ENCODE measurements at places on chromosomes 12 and 14. TPM values are rescaled to one million over a fixed set of nuclear protein-coding genes. Genes with fewer than 3 reads are reported as not detected.

DNA sequence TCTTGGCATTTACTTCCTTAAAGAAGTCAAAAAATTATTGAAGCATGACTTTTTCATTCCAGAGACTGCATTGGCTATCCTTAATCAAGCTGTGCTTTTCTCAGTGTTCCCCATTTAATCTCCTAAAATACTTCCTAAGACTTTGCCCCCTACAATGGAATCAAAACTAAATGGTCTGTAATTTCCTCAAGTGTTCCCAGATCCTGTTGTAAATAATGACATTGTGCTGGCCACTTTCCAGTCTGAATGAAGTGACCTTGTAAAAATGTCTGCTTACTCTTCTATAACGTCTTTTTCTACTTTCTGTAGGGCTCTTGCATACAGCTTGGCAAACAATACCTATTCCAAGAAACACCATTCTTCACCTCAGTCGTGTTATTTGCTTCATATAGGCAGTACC is 45.3 kb upstream of the MBIP start:
- no peak overlapping the region for H3K4me3 ChIP-seq
- DNase-seq, result no peak
- peaks cover 7% of the 10 kb centered on the region for H3K27me3 ChIP-seq
- H3K4me1 ChIP-seq, result no peaks in the 10 kb centered on the region
- H3K27ac ChIP-seq, result no peak overlapping the region

- H3K4me3 ChIP-seq, result no peak overlapping the region
- peak; percentile 65 for DNase-seq
- H3K27ac ChIP-seq, result peak overlapping the region; percentile 8
- H3K4me1 ChIP-seq, result peaks cover 18% of the 10 kb centered on the region
- H3K36me3 ChIP-seq, result peaks cover 5% of the 10 kb centered on the region
Observed at GRCh38 chr12:49580572-49581535, 12.9 kb upstream of the MCRS1 start.

- H3K36me3 ChIP-seq, result no peaks in the 10 kb centered on the region
- no peaks in the 10 kb centered on the region for H3K4me1 ChIP-seq
- no peaks in the 10 kb centered on the region for H3K27me3 ChIP-seq
- no peak overlapping the region for H3K27ac ChIP-seq
Observed at GRCh38 chr12:40378691-40379090, 153.9 kb downstream of the LRRK2 start.

Gene KRT85
- total RNA-seq, result not detected

- no peak for DNase-seq
- no peaks in the 10 kb centered on the region for H3K36me3 ChIP-seq
- H3K4me1 ChIP-seq, result no peaks in the 10 kb centered on the region
Observed at GRCh38 chr12:18443768-18444437, 182.6 kb downstream of the PIK3C2G start.

GRCh38 chr12:105927564-105927963 is 211.2 kb downstream of the NUAK1 start:
- no peaks in the 10 kb centered on the region for H3K27me3 ChIP-seq
- H3K4me3 ChIP-seq, result no peak overlapping the region
- no peak overlapping the region for H3K27ac ChIP-seq
- no peaks in the 10 kb centered on the region for H3K4me1 ChIP-seq

Gene CDC42BPB
- 7.4 TPM for total RNA-seq

Gene PMEL
- 1.5 TPM for total RNA-seq

Gene ITGA5
- total RNA-seq, result 34.9 TPM

DNA sequence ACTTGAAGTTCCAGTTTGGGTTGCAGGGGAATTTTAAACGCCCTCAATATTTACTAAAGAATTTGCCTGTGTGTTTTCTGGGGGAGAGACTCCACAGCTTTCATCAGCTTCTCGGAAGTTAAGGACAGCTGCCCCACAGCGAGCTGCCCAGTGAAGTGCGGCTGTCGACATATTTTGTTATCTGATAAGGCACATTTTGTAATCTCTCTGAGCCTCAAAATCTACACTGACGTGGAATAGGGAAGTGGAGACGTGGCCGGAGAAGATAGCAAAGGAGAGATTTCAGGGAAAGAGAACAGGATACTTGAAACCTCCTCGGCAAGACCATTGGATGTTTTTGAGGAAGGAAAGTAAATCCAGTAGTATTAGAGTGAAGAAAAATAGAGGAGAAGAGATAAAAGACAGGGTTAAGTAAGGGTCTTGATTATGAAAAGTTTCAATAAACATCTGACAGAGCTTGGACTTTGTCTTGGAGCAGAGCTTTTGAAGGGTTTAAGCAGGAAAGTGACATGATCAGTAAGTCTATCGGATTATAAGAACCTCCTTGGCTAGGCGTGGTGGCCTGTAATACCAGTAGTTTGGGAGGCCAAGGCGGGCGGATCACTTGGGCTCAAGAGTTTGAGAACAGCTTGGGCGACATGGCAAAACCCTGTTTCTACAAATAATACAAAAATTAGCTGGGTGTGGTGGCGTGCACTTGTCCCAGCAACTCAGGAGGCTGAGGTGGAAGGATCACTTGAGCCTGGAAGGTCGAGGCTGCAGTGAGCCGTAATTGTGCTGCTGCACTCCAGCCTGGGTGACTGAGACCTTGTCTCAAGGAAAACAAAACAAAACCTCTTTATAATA is 1.1 kb downstream of the POLR3B start:
- no peak for DNase-seq
- H3K27me3 ChIP-seq, result no peaks in the 10 kb centered on the region
- H3K27ac ChIP-seq, result peak overlapping the region; percentile 92
- peaks cover 11% of the 10 kb centered on the region for H3K36me3 ChIP-seq

- no peak overlapping the region for H3K27ac ChIP-seq
- H3K4me1 ChIP-seq, result no peaks in the 10 kb centered on the region
Observed at GRCh38 chr12:69991690-69992288, 166.8 kb downstream of the MYRFL start.

Gene TESPA1
- 74.8 TPM for total RNA-seq

GRCh38 chr14:53016491-53016890 is 65.6 kb upstream of the FERMT2 start:
- no peaks in the 10 kb centered on the region for H3K4me1 ChIP-seq
- H3K36me3 ChIP-seq, result no peaks in the 10 kb centered on the region
- no peak overlapping the region for H3K4me3 ChIP-seq

Gene LPAR5
- 4.8 TPM for total RNA-seq

DNA sequence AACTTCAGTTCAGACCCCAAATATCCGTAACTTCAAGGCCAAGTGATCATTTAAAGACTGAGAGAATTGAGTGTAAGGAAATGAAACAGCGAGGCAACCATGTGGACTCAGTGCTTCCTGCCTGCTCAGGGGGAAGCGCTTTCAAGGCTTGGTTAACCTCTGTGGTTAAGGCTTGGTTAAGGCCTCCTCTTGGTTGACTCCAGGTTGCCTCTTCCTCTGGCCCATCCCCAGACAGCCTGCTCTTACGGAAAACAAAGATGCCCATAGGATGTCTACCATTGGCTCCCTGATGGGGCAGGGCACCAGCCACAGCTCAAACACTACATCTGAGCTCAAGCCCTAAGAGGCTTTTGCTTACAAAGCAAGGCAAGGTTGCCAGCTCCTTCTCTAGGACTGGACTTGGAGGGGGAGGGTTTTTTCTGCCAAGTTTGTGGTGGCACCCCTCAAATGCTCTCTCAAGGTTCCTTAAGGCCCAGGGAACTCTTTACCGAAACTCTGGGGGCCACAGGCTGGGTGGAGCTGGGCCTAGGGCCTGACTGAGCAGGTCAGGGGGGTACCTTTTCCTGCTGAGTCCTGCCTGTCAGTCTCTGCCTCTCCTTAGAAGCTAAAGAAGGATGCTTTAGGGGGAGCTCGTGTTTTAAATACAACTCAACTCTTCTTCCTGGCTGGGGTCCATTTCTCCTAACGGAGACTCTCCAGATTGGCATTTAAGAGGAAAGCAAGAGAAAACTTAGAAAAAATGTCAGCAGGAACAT is 13.7 kb downstream of the COL2A1 start:
- DNase-seq, result peak; percentile 78

Gene NID2
- total RNA-seq, result not detected

Gene FGF23
- not detected for total RNA-seq

- no peak overlapping the region for H3K27ac ChIP-seq
- DNase-seq, result no peak
- H3K4me1 ChIP-seq, result no peaks in the 10 kb centered on the region
- H3K27me3 ChIP-seq, result no peaks in the 10 kb centered on the region
Observed at GRCh38 chr12:90675106-90675505, 279.9 kb downstream of the CCER1 start.

GRCh38 chr14:102125546-102125945 is 14.2 kb upstream of the WDR20 start:
- H3K36me3 ChIP-seq, result no peaks in the 10 kb centered on the region
- H3K4me1 ChIP-seq, result no peaks in the 10 kb centered on the region
- H3K4me3 ChIP-seq, result no peak overlapping the region

DNA sequence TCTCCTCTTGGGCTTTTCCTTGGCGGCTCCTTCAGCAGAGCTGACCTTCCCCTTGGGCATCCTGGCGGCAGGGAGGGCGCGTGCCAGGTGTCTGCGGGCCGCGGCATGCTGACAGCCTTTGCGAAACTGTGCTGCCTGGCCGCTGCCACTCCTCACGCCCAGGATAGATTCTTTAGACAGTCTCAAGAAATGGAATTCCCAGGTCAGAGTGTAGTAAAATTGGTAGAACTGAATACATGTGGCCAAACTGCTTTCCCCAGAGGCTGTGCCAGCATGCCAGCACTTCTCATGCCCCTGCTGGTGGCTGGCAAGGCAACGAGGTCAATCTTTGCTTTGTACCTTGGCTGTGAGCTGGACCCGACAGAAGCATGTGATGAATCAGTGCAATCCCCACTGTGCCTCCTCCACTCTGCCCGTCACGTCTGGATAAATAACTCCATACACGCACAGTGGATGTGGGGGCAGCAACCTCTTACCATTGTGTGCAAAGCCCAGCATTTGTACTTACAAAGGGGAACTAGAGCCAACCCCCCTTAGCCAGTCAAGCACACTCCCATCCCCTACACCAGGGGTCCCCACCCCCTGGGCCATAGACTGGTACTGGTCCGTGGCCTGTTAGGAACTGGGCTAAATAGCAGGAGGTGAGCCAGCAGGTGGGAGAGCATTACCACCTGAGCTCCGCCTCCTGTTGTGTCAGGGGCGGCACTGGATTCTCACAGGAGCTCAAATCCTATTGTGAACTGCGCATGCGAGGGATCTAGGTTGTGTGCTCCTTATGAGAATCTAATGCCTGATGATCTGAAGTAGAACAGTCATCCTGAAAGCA is 90.9 kb downstream of the ACTN1 start:
- H3K4me3 ChIP-seq, result no peak overlapping the region
- no peak overlapping the region for H3K27ac ChIP-seq
- peaks cover 11% of the 10 kb centered on the region for H3K36me3 ChIP-seq

Measured in activated CD4-positive, alpha-beta memory T cell treated with anti-CD3 and anti-CD28 coated beads for 36 hours (primary cell).